Stimulated activated CD4-positive, alpha-beta T cell treated with anti-CD3 and anti-CD28 coated beads, Interleukin-2, amount 100 ng/mL, for 24 hours (primary cell): ENCODE measurements at places on chromosomes 13 and 19.

DNA sequence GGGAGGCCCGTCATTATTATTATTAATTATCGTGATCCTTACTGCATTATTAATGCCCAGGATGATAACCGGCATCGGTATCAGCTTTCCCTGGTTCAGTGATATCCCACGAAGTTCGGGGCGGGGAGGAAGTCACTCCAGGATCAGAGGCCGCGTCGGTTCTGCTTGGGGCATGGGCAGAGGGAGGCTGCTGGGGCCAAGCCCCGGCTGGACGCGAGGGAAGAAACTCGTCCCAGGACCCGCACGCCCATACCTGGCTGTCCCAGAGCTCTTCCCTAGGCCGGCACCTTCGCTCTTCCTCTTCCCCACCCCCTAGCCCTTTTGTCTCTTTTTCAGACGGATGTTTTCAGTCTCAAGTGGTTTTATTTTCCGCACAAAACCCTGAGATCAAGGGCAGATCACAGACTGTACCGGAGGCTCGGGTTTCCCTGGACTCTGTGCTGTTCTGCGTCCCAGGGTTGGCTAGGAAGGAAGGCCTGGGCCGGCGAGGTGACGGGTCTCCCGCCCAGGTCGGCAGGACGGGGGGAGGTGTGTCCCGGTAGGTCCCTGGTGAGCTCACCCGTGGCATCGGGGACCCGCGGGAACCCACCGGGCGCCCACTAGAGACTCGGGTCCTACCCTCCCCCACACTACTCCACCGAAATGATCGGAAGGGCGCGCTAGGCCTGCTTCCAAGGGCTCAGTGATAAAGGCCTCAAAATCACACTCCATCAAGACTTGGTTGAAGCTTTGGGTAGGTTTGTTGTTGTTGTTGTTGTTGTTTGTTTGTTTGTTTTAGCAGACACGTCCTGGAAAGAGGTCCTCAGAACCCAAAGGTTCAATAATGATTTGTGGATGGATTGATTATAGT, 7.9 kb downstream of the ZIC2 start:
- DNase-seq: no peak

DNA sequence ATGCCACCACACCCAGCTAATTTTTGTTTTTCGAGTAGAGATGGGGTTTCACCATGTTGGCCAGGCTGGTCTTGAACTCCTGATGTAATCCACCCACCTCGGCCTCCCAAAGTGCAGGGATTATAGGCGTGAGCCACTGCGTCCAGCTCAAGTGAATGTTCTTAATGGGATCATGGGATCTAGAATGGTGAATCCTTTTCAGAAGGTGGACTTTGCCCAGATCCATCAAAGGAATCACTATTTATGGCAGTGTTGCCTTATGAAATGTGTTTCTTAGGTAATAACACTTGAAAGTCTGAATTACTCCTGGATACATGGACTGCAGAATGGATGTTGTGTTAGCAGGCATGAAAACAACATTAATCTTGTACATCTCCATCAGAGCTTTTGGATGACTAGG, 20.3 kb downstream of the ARHGAP35 start:
- no peak for DNase-seq

DNA sequence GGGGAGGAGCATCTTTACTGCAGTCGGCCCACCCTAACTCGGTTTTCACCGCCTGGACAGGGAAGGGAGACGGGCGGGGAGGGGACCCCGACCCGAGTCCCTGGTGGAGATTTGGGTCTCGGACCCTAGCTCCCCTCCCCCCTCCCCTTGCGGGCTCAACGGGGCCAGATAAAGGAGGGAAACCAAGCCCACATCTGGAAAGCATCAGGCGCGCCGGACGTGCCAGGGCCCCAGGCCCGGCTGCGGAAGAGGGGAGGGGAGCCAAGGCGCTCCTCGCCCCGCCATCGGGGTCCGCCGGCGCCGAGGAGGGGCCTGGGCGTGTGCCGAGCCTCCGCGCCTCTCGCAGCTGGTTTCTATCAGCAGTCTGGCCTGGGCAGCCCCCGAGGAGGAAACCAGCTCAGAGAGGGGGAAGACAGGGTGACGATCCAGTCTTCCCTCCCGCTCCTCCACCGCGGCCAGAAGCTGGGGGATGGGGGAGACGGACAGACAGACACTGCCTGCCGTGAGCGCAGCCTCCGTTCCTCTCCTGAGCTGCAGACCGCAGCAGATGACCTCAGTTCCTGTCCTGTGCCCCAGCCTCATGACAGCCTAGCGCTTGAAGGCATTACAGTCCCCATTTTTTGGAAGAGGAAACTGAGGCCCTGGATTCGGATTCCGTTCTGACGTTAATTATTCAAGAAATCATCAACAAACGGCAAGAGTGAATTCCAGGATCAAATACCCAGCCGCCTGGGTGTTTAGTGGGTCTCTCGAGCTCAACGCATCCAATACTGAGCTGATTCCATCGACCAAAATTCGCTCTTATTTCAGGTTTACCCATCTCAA, 3.6 kb upstream of the GNG8 start:
- no peak for DNase-seq

DNA sequence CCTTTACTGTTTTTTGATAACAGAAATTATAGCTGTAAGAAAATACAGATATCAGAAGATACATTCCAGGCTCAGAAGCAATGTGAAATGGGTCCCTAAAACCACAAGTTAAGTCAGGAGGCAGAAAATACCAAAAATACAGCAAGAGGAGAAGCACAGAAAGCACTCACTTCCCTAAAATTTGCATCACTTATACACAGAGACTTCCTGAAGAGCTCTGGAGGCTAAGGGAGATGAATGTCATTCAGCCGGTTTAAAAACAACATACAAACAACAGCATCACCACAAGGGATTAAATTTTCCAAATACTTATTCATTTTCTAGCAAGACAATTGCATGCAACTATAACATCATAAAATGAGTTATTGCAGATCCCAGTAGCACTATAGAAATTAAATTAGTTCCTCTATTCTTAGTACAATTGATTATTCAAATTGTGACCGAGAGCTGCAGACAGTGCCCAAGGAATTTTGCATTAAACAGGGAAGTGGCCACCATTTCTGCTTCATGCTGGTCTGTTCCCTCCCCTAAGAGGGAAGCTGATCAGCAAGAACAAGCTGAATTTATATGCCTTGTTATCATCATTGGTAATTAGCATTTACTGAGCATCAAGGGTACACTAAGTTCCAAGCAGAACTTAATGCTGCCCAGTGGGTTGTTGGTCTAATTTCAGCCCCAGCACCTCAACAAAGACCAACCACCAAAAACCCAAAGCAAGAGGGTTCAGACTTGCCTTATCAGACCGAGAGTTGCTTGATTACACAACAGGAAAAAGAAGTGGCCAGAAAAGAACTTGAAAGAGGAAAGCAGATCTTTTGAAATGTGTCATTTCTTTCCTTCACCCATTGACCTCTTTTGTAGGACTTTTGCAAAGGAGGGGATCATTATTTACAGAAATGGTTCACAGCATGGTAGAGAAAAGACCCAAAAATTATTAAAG, 140.7 kb downstream of the KCTD12 start:
- DNase-seq: no peak

DNA sequence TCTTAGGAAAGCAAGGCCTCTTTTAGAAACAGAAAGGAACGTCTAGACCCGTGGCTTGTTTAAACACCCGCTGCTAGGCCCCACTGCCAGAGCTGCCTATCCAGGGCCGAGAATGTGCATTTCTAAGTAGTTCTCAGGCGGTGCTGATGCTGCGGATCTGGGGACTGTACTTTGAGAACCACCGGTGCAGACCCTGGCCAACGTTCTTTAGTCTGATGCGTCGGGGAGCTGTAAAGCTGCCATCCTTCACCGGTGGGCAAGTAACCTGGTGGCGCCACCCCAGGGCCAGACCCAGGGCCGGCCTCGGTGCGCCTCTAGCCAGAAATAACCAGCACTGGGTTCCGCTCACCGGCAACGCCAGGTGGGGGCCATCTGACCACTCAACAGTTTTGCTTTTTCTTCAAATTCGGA, 47.1 kb downstream of the TGDS start:
- peak; percentile 50 for DNase-seq

DNA sequence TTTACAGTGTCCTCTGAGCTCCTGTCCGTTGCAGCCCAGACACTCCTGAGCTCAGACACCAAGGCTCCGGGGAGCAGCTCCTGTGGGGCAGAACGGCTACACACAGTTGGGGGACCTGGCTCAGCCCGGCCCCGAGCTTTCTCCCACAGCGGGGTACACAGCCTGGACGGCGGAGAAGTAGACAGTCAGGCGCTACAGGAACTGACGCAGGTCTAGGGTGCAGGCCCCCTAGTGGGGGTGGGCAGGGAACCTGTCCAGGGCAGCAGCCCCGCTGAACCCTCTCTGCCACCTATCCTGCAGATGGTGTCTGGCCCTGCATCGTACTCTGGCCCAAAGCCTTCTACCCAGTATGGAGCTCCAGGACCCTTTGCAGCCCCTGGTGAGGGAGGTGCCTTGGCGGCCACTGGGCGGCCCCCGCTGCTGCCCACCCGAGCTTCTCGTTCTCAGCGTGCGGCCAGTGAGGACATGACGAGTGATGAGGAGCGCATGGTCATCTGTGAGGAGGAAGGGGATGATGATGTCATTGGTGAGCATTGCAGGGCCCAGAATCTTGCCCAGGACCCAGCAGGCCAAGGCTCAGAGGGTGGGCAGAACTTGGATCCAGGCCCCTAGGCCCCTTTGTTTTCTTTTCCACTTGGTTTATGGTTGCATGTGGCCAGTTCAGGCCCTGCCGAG, 12.9 kb upstream of the PRR19 start:
- no peak for DNase-seq

DNA sequence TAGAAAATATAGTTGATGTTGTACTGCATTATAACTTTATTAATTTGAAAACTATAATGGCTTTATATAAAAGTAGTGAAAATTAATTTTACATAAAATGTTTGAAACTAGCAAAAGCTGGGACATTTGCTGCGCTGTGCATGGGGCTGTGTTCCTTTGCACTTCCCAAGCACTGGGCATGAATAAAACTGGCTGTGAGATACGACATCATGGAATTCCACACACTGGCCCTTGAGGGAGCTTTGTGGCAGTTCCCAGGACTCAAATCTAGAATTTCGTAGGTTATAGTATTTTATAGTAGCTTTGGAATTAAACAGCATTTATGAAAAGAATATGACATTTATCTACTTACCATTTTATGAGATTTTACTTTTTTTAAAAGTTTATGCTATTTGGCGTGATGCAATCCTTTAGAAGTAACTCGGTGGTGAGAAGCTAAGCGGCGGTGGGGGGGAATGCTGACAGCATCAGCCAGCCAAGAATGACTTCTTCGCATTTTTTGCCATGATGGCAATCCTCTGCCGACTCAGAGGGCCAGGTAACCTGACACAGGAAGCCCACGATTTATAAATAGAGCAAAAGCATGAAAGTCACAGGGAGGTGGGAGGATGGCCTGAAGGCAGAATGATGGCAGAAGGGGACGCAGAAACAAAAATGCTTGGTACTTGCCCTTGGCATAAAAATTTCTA, 553.5 kb downstream of the MYO16 start:
- DNase-seq: no peak

DNA sequence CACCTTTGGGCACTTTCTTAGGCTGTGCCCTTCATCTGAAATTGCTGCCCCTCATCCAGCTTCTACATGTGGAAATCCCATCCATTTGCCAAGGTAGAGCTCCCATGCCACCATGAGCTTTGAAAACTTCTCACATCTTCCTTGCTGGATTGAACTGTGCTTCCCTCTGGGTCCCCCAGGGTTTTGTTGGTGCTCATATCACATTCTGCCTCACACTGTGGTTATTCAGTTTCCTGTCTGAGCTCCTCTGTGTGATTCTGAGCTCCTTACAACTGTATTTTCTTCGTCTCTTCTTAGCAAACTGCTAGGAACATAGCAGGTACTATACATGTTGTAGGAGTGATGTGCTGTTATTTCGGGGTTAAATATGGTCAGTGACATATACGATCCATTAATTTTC, 74.9 kb upstream of the KL start:
- no peak for DNase-seq

- no peak for DNase-seq
Measured at GRCh38 chr19:13610039-13610691, 103.9 kb upstream of the CACNA1A start.

- no peak for DNase-seq
Measured at GRCh38 chr19:49141352-49141751, 13.8 kb downstream of the HRC start.

DNA sequence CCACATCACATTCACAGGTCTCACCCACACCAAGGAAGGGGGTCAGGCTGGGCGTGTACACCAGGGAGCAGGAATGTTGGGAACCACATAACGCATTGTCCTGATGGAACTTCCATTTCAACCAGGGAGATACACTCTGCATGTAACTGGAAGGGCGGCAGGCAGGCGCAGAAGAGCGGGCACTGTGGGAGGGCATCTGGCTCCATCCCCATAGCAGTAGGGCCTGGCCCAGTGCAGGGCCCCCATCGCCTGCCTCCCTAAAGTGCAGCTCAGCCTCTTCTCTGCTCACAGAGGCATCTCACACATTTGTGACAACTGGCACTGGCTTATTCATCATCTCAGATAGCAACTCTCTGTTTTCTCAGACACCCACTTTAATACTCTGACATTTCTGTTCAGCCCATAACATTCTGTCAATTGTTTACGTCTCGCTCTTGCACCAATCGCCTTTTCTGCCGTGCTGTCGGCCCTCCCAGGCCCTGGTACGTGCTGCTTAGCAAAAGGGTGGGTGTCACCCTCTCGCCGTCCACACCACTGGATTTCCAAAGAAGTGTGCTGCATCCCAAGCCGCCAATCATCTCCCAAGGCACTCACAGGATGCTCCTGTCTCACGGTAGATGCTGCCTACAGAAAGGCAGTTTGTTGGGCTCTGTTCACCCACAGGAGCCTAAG, 353.3 kb upstream of the ZNF507 start:
- no peak for DNase-seq

- no peak for DNase-seq
Measured at GRCh38 chr13:111575276-111575675, 254.8 kb downstream of the TEX29 start.

DNA sequence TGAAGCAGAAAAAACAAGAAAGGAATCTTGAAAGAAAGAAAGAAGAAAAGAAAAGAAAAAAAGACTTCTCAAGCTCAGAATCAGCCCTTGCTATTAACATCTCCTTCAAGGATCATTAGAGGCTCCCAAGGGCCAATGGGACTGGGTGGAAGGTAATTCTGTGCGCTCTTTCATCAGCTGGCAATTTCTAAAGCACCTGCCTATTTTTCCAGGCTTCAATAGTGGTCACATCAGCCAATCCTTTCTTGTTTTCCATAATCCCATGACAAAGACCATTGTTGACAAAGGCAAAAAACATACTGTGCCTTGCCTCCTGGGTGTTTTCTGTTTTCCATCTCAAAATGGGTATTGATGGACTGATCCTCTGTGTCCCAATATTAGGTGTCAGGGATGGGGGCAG, 88.2 kb upstream of the TSC22D1 start:
- DNase-seq: no peak

GRCh38 chr13:52925775-52926285, 77.4 kb upstream of the PCDH8 start:
- DNase-seq: no peak

DNA sequence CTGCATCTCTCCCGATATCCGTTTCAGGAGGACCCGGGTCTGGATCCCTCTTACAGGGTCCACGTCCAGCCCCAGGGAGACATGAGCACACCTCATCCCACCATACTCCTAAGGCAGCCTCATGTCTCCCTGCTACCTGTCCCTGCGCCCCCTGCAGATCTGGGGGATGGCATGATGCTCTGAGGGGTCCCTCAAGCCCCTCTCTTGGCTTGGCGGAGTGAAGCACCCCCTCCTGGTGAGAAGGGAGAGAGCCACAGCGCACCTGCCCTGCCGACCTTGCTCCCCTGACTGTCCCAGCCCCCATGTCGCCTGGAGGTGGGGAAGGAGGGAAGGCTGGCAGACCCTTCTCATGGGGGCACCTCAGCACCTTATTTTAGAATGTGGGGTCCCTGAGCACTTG, 21.5 kb upstream of the ARHGEF7 start:
- DNase-seq: no peak
